ENCODE measurements at places on chromosomes 7 and 10.

DNA sequence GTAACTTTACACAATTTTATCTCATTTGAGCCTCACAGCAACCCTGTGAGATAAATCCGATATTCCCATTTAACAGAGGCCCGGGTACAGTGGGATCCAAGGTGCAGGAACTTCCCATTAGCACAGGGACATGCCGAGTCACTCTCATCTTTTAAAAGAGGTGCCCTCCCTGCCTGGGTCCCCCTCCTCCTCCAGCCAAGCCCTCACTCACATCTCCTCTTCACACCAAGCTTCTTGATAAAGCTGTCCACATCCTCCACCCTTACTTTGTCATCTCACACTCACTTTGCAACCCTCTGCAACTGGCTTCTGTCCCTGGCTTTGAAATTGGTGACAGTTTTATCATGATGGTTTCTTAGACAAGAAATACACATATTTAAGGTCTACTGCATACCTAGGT lies 144.6 kb upstream of the RHEB start:
- no peak for DNase-seq

GRCh38 chr10:92800134-92800733 lies 48.1 kb upstream of the EXOC6 start:
- DNase-seq, result no peak

- DNase-seq, result no peak
These were observed 6.2 kb downstream of the ADIRF start for GRCh38 chr10:86974484-86974883.

DNA sequence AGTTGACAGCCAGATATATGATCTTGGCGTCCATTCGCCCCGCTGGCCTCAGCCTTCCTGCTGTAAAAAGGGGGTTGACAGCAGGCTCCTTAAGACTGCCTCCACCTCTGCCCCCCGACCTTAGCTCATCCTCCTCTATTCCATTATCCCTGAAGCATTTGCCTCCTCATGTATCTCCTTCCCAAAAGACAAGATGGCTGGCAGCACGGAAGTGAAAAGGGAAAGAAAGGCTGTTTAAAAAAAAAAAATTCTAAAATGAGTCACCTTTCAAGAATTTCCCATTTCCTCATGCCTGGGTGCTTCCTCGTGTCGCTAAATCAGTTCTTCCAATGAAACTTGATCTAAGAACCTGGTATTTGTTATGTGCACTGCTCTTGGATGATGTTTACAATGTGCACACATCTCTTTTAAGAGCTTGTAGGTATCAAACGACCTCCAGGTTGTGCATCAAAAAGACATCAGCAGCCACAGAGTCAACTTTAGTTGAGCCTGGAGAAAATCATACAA lies 1.7 kb downstream of the SCRN1 start:
- DNase-seq, result peak; percentile 90

DNA sequence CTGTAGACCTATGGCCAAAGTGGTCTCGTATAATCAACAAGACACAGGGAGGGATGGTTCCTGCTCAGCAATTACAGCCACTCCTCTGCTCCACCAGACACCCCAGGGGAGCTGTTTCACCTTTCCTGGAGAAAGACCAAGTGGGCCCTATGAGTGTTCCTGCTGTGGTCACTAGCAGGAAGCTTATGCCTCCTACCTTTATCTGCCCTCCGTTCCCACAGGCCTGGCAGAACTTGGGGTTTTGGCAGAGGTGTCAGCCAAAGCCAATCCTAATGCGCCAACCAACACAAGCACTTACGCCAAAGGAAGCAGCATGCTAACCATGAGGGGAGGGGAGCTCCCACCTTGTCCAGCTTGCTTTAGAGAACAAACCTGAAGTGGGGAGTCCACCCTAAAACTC lies 31.2 kb downstream of the XPNPEP1 start:
- no peak for DNase-seq

GRCh38 chr7:151383638-151384351 lies 26.0 kb downstream of the WDR86 start:
- no peak for DNase-seq

- no peak for DNase-seq
These were observed 24.3 kb downstream of the CSTF2T start for GRCh38 chr10:51675088-51675487.

Measured in fibroblast of skin of right quadriceps (primary cell).